Adrenal gland (tissue), 19 donors: ENCODE measurements at places on chromosomes 3 and 15.
A peak's percentile ranks its signal among the peaks of the same experiment; 100 is the strongest.

DNA sequence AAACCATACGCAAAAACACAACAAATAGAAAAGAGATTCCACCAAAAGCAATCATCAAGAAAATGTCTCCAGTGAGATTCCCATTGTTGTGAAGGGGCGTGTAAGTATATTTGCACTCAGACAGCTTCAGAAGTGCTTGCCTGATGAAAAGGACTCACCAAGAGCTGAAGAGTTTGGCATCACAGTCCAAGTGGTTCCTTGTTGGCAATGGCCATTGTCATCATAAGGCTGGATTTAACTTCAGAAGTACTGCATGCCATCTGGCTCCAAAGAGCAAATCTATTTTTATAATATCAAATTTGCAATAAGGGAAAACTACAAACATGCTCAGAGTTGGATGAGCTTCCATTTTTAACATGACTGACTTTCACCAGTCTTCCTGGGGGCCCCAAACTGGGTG is 505.3 kb upstream of the NR2F2 start:
- no peak for DNase-seq
- H3K36me3 ChIP-seq, result no peaks in the 10 kb centered on the region
- no peak overlapping the region for H3K27ac ChIP-seq
- H3K27me3 ChIP-seq, result no peaks in the 10 kb centered on the region

DNA sequence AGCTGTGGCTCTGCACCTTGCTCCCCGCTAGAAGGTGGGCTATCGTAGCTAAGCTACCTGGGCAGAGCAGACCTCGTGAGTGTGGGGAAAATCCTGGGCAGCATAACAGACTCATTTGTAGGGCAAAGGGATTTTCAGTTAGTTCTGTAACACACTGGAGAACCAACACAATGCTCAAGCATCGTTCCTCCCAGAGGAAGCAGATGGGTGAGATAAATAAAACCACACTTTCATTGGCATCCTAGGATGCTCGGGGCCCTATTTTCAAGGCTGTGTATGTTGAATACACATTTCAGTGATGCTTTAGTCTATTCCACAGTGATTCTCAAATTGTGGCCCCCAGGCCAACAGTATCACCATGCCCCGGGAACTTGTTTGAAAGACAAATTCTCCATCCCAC is 20.0 kb downstream of the LIPC start:
- H3K27me3 ChIP-seq, result no peaks in the 10 kb centered on the region
- H3K4me1 ChIP-seq, result no peaks in the 10 kb centered on the region
- DNase-seq, result no peak

DNA sequence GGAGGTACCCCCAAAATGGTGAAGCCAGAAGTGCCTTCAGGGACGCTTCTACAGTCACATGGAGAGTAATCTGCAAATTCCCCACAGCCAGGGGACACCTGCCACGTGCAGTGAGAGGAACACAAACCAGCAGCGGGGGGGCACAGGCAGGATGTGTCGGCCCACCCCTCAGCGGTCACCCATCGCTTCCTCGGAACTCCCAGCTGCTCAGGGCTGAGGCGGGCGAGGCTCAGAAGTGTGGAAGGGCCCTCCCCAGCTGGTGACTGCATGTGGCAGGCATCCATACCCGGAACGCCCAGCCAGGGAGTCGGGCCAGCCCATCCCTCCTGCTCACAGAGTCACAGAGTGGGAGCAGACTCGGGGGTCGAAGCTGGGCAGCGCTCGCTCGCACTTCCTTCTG is 63.7 kb downstream of the SLC12A8 start:
- no peaks in the 10 kb centered on the region for H3K36me3 ChIP-seq
- DNase-seq, result no peak
- no peak overlapping the region for H3K27ac ChIP-seq
- H3K4me3 ChIP-seq, result no peak overlapping the region

- H3K27ac ChIP-seq, result no peak overlapping the region
- no peaks in the 10 kb centered on the region for H3K4me1 ChIP-seq
- no peak for DNase-seq
- H3K27me3 ChIP-seq, result no peaks in the 10 kb centered on the region
Observed at GRCh38 chr3:138139691-138140090, 7.5 kb upstream of the A4GNT start.

GRCh38 chr3:156627946-156628569 is 46.3 kb upstream of the TIPARP start:
- no peaks in the 10 kb centered on the region for H3K4me1 ChIP-seq
- no peak overlapping the region for H3K4me3 ChIP-seq
- no peaks in the 10 kb centered on the region for H3K36me3 ChIP-seq
- H3K27me3 ChIP-seq, result no peaks in the 10 kb centered on the region
- no peak overlapping the region for H3K27ac ChIP-seq

DNA sequence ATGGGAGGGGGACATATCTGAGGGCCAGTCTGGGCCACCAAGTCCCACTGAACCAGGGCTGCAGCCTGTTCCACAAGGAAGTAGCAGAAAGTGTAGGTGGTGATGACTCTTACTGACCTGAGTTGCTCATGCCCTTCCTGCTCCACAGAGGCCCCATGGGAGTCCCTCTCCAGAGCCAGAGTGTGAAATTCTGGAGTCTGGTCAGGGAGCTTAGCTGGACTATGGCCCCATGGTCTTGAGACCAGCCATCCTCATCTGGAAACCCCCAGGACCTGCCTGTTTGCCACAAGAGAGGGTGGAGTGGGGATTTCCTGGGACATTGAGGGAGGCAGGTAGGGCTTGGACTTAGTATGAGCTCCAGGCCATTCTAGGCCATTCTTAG is 3.0 kb downstream of the SPINT1 start:
- peaks cover 27% of the 10 kb centered on the region for H3K27me3 ChIP-seq
- no peak overlapping the region for H3K4me3 ChIP-seq
- no peak for DNase-seq
- H3K36me3 ChIP-seq, result no peaks in the 10 kb centered on the region

DNA sequence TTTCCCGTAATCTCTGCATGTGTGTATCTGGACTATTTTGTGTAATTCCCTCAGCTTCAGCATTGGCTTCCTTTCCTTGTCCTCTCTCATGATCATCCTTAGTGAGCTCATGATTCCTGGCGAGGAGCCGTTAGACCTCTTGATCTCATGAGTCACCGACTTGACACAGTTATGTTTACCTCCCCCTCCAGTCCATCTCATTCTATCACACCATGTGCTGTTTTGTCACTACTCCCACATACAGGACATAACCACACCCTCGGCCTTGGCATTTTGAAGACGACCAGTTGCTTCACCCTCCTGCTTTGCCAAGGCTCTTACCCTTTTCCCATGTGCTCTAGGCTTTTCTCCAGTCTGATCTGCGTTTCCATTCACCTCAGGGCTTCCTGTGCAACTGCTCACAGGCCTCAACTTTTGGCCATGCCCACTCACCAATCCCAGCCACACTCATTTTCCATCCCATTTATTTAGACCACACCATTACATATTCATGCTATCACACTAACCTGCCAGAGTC is 41.5 kb downstream of the CP start:
- peaks cover 3% of the 10 kb centered on the region for H3K4me1 ChIP-seq
- H3K27me3 ChIP-seq, result no peaks in the 10 kb centered on the region
- DNase-seq, result peak; percentile 98
- H3K4me3 ChIP-seq, result no peak overlapping the region
- no peaks in the 10 kb centered on the region for H3K36me3 ChIP-seq
